ENCODE measurements at places on chromosomes 4 and X.

DNA sequence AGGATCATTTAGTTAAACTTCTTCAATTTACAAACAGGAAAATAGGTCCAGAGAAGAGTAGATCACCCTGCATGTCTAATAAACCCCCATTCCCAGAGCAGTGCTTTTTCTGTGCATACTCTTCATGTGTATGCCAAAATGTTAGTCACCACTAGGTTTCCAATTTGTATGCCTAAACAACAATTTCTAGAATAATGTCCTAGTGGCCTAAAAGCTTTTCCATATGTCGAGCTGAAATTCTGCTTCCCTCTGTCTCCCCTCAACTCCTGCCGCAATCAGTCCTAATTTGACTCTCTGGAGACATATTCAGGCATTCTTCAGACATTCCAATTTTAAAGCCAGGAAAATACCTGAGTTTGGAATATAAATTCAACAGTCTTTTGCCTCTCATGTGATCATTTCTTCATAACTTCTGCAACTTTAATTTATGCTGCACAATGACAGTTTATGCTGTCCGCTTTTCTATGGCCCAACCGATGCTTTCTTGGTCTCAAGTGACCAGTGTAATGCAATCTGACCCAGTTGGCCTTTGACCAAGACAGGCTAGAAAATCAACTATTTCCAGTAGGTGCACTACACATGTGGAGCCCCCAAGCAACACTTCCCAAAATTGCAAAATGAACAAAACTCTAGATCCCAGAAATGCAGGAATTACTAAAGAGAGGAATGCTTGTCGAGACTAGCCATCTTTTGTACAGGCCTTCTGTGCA is 122.9 kb upstream of the FMR1 start:
- DNase-seq, result no peak

DNA sequence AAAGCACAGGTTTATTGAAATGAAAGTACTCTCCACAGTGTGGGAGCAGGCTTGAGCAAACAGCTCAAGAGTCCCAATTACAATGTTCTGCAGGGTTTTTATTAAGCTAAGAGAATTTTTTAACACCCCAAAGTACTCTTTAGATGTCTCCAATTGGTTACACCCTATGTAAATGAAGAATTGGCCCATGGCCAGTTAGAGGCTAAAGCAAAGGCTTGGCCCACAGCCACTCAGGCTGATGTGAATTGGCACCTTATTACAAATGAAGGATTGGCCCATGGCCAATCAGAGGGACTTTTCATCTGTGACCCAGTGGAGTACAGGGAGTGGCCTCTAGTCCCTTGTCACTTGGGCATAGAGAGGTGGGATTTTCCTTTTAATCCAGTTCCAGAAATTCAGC is 30.1 kb upstream of the IQCM start:
- DNase-seq, result no peak

DNA sequence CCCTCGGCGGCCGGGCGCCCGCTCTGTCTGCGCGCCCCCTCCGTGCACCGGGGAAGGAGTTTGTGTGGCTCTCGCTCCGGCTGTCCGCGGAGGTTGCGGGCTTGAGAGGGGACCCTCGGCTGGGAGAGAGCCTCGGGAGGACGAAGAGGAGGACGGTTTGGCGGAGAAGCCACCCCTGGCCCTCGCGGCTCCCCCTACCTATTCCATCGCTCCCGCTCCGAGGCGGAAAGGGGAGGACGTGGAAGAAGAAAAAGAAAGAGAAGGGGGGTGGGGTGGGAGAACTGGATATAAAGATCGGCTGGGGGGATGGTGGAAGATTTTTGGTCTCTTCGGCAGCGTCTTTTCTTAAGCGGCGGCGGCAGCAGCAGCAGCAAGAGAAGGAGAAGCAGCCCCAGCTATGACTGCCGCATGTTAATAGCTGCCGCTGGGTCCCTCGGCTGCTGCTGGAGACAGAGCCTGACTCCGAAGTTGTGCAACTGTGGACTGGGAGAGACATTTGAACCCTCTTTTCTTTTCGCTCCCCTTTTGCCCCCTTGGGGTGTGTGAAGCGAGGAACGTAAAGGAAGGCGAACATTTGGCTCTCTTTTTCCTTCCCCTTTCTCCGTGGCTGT is 895 bp downstream of the ADGRL3 start:
- no peak for DNase-seq

DNA sequence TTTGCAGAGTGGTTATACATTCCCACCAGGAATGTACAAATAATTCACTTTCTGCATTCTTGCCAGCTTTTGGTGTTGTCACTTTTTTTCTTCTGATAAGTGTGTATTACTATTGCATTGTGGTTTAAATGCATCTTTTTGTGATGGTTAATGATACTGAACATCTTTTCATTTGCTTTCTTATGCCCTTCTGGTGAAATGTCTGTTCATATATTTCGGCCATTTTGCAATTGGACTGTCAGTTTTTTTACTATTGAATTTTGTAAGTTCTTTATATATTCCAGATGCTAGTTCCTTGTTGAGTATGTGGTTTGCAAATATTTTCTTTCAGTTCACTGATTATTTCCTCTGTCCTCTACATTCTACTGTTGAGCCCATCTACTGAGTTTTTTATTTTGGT is 19.4 kb upstream of the BMP2K start:
- DNase-seq, result no peak

DNA sequence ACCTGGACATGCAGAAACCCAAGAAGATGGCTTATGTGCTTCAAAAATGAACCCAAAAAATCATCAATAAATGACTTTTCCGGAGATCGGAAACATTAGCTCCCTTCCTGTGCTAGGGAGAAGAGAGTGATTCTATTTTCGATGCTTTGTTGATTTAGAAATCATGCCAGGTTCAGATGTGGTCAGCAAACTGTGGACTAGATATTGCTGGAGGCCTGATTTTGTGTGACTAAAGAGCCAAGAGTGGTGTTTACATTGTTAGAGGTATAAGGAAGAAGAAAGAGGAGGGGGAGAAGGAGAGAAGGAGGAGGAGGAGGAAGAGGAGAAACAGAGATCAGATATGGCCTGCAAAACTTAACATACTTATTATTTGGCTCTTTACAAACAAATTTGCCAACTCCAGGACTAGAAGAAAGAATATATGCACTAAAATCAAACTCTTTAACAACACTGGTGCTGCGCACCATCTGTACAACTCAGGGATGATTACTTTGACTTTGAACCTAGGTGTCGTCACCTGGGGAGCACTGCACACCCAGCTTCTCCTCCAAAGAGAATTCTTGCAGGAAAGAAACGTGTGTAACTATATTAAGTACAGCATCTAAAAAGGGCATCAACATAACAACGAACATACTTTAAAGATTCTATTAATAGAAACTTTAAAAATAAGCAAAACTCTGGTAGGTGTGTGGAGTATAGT is 664.9 kb upstream of the LCORL start:
- no peak for DNase-seq

GRCh38 chr4:5707778-5708448 is 446 bp downstream of the EVC2 start:
- no peak for DNase-seq

DNA sequence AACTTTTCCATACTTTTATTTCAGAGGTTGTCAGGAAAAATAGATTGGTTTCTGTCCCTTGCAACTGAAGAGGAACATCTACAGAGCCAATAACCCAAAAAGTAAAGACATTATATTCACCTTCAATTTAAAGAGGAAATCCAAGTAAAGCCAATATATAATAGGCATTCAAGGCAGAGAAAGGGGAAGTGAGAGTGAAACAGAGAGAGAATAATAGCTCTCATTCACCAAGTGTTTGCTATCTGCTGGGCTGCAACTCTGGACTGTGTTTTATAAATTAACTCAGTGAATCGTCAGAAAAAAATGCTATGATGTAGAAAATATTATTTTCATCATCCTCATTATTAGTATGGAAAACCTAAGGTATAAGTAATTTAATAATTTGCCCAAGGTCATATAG is 448.5 kb downstream of the TRAM1L1 start:
- DNase-seq, result no peak

DNA sequence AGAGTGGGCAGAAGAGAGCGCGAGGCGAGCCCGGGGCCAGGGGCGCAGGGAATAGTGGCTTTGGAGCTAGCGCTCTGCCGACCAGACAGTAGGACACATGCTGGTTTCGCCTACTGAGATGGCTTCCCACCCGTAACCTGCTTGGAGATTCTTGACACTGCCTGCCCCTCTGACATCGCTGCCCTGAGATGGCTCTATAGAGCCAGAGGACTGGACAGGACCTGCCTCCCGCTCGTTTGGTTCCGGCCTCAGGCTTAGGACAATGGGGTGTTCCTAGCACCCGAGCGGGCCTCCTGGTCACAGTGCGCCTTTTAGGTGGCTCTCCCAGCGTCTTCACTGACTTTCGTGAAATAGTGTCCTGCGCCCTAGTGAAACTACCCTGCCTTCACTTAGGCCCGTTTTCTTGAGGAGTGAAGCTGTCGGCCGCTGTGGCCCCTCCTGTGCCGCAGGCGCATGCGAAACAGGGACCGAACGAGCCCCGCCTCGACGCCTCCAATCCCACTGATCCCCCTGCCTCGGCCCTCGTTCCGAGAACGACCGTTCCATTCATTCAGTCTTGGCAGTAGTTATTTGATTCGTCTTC is 608 bp downstream of the TAF1 start:
- no peak for DNase-seq

- no peak for DNase-seq
Observed at GRCh38 chr4:152719801-152720556, 40.2 kb upstream of the TMEM154 start.

DNA sequence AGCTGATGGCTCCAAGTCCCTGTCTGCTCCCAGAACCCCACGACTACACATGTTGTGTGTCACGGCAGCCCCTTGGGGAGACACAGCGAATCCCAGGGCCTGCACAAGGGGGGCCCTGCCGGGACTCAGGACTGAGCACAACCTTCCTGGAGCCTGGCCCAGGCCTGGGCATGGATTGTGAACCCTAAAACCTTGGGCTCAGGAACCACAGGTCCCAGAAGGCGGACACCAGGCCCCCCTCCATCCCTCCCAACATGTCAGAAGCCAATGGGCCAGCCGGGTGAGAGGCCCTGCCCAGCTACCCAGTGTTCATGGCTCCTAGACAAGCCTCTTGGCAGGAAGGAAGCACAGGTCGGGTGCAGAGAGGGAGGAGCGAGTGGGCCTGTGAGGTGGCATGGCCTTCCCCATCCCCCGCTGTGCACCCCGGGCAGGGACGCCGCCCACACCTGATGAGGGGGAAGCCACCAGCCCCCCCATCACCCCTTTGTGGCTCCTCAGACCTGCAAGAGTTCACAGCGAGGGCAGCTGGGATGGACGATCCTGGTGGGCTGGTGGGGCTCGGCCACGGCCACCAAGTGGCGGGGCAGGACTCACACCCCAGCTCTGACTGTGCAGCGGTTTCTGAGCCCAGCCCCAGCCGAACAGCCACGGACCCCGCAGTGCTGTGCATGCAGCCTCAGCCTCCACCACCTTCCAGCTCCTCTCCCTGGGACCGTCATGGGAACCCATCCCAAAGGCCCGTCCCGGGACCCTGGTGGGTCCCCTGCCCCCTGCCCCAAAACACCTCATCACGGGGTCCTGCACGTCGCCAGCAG is 3.7 kb downstream of the PDE6B start:
- no peak for DNase-seq

- no peak for DNase-seq
Observed at GRCh38 chrX:64334467-64334866, 60.8 kb downstream of the MTMR8 start.

DNA sequence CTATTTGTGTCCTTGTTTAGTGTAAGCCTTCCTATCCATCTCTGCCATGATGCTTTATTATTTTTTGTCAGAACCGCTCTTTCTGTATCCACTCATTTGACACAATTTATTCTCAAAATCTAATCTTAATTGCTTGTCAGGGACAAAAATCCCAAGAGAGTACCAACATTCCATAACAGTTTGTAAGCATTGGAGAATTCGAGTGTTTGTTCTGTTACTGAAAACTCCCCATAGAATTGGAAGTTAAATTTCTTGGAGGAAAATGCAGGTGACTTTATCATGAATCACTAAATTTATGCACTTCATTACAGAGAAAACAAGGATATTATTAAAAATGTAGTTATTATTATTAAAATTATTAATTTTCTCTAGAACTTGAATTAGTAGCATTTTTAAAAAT is 1986.1 kb downstream of the ARAP2 start:
- no peak for DNase-seq

- DNase-seq, result no peak
Observed at GRCh38 chr4:106762666-106763443, 273.3 kb downstream of the DKK2 start.

DNA sequence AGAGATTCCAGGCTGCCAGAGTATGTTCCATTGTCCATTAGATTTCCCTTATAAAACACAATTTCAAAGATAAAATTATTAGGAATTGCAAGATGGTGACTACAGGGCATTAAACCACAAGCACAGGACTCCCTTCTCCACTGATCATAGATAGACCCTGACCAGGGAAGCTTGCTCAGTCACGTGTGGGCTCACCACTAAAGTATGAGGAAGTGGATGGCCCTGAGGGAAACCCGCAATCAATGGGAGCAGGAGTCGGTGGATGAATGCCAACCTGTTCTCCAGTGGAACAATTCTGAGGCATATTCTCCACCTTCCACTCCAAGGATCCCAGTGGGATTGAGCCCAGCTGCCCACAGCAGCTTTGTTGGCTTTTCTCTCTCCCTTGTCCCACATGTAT is 515.7 kb downstream of the BCOR start:
- DNase-seq, result no peak

DNA sequence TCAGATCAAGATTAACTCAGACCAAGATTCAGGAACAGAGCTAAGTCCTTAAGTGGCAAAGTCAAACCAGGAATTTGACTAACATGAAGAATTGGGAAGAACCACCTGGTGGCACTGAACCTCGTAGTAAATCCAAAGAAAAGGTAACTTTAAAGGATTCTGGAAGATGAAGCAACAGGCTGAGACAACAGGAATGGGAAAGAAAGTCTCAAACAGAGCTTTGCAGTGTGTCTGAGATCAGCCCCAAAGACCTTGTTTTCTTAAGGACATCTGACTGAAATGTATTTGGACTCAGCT is 126.1 kb downstream of the ASB9 start:
- DNase-seq, result no peak

- no peak for DNase-seq
Observed at GRCh38 chr4:182491719-182492118, 248.5 kb downstream of the TENM3 start.

All from AG04450 (cell line).